Ecto neural progenitor cell (in vitro differentiated cells): ENCODE measurements at places on chromosomes 2 and 18.

DNA sequence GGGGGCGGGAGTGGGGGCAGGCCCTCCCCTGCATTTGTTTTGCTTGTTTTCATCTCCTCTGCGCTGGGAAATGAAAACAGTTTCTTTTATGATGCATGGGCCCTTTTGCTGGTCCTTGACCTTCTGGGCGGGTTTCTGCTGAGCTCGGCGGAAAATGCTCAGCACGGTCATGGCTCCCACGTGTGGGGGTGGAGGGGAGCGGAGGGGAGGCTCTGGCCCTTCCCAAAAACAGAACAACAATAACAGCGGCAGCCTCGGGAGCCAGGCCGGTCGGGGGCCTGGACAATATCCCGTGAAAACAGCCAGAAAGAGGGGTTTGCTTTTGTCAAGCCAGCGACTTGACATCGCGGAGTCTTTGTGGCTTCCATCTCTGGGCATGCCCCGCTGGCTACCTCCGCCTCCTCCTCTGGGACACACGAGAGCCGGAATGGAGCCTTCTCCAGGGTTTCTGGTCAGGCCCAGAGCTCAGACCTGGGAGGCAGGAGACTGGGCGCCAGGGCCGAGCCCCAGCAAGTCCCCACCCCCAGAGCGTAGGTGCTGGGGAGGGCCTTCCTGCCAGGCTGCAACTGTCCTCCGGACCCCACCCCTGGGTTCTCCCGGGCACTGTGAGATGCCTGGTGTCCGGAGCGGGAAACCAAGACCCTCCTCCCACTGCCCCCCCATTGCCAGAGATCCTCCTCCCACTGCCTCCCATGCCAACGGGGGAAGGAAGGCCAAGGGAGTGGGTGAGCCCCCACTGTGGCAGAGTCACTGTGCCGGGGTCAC lies 35.9 kb upstream of the SNED1 start:
- peak; percentile 56 for DNase-seq

DNA sequence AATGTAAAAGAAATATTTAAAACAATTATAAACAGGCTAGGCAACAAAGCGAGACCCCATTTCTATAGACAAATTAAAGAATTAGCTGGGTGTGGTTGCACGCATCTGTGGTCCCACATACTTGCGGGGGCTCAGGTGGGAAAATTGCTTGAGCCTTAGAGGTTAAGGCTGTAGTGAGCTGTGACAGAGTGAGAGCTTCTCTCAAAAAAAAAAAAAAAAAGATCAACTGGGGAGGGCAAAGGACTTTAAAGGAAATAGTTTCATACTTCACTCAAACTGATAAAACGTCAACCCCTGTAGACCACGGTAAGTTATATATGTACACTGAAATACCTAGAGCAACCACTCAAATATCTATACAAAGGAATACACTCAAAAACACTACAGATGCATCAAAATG lies 37.5 kb downstream of the MGAT4A start:
- DNase-seq, result no peak

DNA sequence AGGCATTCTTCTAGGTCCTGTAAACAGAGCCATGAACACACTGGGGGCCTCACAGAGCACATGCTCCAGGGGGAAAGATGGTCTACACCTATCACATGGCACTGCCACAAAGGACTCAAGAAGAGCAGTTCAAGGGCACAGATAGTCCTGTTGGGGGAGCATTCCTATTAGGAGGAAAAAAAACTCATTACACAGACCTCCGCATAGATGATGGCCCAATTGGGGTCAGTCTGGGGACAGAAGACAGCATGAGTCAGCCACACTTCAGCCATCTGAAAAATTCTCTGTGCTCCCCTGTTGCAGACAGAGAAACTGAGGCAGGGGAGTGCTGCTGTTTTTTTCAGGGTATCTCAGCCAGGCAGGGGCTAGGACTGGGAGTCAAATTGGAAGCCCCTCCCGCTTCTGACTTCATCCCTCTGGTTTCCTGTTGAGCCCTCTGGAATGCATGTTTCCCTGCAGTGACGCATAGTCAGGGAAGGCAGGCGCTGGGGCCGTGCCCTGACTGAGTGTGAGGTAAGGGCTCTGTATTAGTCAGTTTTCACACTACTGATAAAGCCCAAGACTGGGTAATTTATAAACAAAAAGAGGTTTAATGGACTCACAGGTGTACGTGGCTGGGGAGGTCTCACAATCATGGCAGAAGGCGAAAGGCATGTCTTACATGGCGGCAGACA lies 67.9 kb downstream of the RHOB start:
- DNase-seq, result no peak

DNA sequence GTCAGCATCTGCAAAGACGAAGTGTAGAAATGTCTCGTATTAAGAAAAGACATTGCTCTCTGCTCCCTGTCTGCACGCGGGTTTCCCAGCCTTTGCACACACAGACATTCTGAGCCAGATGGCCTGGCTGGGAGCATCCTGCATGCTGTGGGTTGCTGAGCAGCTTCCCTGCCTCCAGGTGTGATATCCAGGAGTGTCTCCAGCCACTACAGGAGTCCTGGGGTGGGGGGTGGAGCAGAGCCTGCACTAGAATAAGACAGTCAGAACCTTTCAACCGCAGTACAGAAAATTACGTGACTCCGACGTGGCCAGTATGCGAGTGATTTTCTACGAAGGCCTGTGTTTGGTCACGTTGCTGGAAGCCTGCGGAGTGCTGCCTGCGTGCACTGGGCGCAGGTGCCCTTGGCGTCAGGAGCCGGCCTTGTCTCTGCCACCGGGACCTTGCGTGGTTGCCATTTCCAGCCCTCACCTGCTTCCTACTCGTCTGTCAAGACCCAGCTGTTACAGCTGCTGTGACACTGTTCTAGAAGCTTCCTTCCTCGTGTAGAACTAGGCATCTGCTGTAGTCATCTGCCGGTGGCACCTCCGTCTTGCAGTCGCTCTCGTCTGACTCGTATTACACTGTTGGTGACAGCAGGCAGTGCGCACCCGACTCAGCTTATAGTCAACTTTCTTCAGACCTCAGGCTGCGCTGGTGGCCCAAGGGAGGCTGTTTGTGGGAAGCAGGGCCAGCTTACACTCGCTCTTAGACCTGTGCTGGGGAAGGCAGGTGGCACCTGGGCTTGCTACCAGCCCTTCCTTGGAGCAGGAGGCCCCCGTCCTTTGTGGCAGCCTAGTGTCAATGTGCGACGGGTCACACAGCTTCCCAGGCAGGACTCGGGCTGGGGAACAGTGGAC lies 11.2 kb downstream of the CTDP1 start:
- no peak for DNase-seq

DNA sequence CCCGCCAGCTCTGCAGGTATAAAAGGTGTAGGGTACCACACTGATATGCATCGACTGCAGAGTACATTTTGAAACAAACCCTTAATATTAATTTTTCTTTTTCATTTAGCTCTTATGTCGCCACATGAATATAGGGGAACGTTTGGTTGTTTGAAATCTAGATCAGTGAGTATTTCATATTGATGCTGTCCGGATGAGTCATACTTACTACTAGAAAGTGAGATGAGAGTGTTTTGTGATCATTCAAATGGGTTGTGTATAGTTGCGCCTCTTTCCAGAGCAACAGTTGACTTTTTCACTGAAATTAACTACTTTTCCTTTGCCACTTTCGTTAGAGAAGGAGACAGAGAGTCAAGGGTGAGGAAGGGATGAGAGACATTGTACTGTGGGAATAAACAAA lies 24.6 kb downstream of the NPAS2 start:
- DNase-seq, result no peak

DNA sequence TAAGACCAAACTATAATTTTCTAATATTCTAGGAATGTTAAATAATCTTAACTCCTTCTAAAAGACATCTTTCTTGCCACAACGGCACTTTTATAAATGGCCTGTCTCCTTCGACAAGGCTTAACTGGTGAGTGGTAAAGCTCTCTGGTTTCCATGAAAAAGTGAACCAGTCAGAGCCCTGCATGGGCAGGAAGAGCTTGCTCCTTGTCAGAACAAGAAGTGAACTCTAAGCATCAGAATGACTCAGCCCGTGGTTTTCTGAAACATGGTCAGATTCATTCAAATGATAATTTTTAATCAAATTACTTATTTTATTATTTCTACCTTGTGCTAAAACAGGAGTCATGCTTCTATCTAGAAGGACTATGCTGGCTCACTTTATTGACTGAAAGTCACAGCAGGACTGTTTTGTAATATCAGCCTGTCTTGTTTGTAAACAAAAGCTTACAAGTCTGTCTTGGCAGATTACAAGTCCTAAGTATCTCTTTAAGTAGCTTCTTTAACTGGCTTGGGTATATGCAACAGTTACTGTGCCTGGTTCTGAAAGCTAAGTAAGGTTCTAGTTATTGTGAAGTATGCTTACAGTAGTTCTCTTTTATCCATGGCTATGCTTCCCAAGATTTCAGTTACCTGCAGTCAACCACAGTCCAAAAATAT lies 245.4 kb downstream of the NAPG start:
- DNase-seq, result peak; percentile 3

DNA sequence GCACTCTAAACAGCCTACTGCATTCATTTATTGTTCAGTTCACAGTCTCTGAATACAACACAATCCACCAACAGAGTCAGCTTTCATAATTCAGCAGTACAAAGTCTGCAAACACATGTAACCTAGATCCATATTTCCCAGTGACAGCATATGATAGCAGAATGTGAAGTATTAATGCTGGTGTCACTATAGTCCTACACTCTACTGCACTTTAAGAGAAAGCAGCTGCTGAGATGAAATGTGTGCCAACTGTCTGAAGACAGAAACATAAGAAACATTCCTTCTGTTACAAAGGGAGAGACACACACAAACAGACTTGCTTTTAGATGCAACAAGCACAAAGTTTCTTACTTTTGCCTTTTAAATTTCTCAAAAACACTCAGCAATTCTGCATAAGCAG lies 441.8 kb downstream of the ZEB2 start:
- DNase-seq, result no peak

DNA sequence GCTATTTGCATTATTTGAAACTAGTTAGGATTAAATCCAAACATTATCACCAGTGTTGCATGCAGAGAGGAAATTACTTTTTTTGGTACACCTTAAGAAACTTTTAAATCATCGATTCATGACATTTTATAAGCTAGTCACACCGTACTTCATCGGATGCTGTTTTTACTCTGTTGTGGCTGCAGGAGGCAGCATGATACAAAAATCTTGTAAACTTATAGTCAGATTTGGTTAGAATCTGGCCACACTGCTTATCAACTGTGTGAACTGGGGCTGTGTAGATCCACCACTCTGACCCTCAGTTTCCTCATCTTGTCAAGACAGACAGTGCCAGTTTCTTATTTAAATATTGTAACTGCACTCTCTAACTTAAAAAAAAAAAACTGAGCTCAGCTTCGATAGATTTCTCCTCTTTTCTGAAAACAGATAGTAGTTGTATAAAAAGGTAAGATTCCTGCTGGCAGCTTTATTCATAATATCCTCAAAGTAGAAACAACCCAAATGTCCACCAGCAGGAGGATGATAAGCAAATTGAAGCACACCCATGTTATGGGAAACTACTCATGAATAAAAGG lies 77.8 kb downstream of the RAPGEF4 start:
- DNase-seq, result no peak

DNA sequence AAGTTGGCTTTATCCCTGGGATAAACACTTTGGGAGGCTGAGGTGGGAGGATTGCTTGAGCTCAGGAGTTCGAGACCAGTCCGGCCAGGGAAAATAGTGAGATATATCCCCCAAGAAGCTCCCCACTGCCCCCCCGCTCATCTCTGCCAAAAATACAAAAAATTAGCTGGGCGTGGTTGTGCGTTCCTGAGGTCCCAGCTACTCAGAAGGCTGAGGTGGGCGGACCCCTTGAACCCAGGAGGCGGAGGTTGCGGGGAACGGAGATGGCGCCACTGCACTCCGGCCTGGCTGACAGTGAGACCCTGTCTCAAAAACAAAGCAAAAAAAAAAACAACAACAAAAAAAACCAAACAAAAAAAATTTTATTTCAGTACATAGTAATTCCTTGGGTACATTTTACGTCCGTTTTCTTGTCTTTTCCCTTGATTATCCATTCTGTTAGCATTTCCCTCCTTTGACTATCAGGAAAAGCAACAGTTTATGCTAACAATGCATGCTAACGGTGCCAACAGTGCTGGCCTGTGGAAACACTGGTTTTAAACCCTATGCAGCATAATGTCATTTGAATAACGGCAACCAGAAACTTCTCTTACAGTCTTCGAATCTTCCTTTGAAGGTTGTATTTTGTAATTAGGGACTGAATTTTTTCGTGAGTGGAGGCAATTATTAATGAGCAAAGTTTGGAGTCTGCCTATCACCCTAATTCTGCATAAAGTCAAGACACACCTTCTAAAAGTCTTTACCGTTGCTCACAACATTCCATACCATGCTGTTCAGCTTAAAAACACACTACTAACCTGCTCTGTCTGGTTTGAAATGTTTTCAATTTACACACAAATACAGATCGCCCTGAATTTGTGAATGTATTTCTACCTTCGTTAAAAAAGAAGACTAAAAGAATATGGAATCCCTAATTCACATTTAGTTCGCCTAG lies 721 bp upstream of the MIB1 start:
- DNase-seq, result peak; percentile 54

DNA sequence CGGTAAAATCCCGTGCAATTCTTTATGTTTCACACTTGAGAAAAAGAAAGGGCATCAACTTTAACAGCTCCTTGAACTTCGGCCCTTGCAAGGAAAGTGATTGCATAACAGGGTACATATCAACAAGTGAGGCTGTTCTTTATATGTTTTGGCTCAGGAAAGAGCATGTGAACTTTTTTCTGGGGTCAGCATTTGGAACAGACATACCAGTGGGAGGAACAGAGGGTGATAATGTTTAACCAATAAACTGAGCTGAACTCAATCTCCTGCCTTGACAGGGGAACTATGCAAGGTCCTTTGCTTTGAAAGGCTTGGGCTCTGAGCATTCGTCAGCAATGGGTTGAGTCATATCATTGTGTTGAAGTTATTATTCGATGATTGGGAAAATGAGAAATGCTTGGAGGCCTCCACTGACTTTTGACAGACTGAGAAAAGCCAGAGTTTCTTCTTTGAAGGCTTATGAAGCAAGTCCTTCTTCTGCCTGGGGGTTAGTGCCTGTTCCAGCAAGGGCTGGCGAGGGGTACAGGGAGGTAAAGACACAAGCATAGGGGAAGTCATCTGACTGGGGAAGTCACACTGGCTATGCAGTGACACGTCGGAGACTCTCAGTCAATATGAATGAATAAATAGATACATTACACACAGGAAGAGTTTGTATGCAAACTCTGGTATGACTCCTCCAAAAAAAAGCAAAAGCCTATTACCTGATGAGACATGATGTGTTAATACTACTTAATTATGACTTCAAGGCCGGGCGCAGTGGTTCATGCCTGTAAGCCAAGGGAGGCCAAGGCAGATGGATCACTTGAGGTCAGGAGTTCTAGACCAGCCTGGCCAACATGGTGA lies 57.2 kb downstream of the CYB5A start:
- DNase-seq, result no peak

DNA sequence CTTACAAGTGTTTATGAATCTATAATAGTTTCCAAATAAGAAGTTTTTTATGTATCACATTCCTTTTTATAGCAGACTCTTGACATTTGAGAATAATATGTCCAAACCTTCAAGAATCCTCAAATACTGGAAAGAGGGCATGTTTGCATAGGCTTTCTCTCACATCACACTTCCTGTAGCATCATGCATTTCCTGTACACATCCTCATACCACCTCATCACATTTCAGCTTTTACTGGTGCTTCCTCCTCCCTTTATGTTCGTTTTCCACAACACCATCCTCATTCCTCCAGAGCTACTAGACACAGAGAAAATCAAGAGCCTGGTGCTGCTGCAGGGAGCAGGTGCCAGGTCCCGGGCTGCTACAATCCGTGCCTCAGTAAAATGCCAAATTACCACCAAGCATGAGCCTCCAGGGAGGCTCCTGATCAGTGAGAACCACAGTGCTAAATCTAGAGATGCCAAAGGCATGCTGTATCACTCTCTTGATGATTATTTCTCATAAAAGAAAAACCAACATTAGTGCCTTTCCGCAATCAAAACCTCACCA lies 137.7 kb upstream of the CYP1B1 start:
- DNase-seq, result no peak

GRCh38 chr2:126781806-126782205 lies 116.9 kb upstream of the TEX51 start:
- DNase-seq, result no peak
